Activated CD4-positive, CD25-positive, alpha-beta regulatory T cell (primary cell): ENCODE measurements at places on chromosomes 1 and 21.
A peak's percentile ranks its signal among the peaks of the same experiment; 100 is the strongest.

- no peak for DNase-seq
These were observed 8.7 kb downstream of the KPNA6 start for GRCh38 chr1:32116531-32116930.

GRCh38 chr1:72056516-72056915 lies 225.8 kb downstream of the NEGR1 start:
- DNase-seq, result no peak

DNA sequence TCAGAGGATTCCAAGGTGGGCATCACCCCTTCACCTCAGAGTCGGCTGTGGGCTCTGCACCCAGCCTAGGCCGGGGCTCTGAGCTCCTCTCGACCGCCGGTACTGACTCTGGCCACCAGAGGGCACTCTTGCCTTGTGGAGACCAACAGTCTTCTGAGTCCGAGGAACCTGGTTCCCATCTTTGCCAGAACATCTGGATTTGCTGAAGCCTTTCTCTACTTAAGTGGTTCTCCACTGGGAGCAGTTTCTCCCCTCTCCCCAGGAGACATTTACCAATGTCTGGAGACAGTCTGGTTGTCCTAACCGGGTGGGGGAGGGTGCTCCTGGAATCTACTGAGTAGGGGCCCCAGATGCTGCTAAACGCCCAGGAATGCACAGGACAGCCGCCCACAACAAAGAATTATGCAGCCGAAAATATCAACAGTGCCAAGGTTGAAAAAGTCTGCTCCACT lies 9.4 kb downstream of the ETV3L start:
- peak; percentile 86 for DNase-seq

DNA sequence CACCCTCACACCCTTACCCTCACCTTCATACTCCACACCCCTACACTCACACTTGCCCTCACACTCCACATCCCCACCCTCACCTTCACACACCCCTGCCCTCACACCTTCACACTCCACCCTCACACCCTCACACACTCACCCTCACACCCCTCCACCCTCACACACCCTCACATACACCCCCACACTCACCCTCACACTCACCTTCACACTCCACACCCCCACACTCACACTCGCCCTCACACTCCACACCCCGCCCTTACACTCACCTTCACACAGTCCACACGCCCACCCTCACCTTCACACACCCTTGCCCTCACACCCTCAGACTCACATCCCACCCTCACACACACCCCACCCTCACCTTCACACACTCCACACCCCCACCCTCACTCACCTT lies 43.6 kb upstream of the EDN2 start:
- DNase-seq, result no peak

GRCh38 chr1:40383095-40383487 lies 9.6 kb downstream of the SMAP2 start:
- DNase-seq, result no peak

DNA sequence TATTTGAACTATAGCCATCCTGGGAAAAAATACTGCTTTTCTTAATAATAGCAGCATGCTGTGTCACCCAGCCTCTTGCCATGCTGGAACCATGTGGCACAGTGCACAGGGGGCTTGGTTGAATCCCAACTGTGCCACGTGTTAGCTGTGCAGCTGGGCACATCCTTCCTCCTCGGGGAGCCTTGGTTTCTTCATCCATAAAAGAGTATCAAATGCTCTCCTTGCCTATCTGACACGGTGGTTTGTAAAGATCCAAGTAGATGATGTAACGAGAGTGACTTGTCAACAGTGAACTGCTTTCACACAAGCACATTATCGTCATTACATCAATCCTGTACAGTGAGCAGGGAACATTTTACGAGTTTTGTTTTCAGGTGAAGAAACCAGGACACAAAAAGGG lies 24.4 kb downstream of the VASH2 start:
- DNase-seq, result no peak

GRCh38 chr1:147726168-147726567 lies 34.2 kb downstream of the GJA5 start:
- DNase-seq, result no peak

DNA sequence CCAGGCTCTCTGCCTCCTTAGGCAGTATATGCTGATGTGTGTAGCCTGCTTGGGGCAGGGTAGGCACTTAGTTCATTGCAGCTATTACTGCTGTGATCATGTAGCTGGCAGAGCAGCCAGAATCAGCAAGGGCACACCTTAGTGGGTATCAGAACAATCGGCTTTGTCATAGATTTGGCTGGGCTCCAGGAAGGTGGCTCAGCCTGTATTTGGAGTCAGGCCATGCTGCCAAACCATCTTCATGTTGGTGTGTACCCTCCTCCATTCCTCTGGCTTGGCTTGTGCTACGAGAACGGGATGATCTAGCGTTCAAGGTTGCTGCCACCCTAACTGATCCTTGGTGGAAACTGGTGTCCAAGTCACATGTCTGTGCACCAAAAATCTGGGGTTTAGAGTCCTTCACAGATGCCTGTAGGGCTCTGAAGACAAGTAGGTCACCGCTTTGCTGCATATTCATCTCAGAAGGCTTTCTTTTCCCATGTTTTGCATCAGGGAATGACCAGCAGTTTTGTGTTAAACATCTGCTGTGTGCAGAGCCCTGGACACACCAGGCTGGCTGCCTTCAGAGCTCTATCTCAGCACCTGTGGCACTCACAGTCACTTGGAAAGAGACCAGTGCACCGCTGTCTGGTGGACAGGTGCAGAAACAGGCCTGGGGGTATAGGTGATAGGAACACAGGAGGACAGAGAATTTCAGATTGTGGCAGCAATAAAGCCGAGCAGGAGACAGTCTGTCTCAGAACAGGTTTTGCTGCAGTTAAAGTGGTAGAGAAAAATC lies 23.7 kb downstream of the VANGL1 start:
- DNase-seq, result no peak

DNA sequence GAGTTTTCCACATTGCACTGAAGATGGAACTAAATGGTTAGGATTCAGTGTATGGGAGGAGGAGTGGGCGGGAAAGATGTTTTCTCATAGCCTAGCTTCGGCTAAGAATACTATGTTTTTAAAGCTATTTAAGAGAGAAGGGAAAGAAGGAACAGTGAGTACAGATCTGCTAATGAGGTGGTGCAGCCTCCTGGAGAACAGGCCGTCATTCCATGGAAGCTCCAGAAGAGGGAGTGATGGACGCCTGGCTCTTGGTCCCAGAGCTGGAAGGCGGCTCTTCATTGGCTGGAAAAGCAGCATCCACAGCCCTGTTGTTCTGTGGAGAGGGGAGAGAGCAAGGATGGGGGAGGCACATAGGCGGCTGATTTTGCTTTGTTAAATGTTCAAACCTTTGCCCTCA lies 6.9 kb downstream of the CAMK1G start:
- no peak for DNase-seq

- no peak for DNase-seq
These were observed 232.5 kb downstream of the NCAM2 start for GRCh38 chr21:21230672-21231071.

- DNase-seq, result no peak
These were observed 104.6 kb upstream of the TTC34 start for GRCh38 chr1:2906085-2906484.

DNA sequence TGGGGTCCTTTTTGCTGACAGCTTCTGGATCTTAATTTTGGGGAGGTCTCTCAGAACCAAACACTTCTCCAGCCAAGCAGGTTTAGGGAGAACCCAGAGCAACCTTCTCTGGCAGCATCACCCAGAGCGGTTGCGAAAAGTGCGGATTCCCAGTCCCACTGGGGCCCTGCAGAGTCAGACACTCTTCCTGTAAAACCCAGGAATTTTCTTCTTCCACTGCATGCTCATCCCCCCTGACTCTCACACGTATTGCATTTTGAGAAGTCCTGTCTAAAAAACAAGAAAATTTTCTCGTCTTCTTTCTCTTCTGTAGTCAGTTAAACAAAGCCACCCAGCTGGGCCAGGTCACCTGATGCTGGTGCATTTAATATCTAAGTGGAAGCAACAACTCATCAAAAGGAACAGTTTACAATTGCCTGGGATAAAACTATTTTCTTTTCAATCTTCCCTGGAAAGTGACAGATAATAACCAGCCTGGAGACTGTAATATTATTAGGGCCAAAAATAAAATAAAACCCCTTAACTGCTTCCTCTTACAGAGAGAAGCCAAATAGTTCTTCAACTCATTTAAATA lies 156.0 kb downstream of the IGSF21 start:
- DNase-seq, result no peak

DNA sequence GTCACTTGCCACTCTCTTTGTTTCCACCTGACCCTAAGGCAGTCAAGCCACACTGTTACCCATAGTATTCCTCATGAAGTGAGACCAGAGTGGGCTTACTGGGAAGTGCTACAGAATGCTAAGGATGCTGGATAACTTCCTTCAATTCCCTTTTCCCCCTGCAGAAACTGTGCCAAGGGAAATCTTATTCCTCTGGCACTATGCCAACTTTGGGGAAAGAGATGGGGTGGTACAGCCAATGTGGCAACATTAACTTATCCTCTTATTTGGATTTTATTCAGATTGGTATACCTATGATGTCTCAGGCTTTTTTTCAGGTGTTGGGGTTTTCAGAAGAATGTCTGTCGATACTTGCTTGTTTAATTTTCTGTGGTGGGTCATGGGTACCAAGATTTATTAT lies 599.4 kb upstream of the PBX1 start:
- no peak for DNase-seq

DNA sequence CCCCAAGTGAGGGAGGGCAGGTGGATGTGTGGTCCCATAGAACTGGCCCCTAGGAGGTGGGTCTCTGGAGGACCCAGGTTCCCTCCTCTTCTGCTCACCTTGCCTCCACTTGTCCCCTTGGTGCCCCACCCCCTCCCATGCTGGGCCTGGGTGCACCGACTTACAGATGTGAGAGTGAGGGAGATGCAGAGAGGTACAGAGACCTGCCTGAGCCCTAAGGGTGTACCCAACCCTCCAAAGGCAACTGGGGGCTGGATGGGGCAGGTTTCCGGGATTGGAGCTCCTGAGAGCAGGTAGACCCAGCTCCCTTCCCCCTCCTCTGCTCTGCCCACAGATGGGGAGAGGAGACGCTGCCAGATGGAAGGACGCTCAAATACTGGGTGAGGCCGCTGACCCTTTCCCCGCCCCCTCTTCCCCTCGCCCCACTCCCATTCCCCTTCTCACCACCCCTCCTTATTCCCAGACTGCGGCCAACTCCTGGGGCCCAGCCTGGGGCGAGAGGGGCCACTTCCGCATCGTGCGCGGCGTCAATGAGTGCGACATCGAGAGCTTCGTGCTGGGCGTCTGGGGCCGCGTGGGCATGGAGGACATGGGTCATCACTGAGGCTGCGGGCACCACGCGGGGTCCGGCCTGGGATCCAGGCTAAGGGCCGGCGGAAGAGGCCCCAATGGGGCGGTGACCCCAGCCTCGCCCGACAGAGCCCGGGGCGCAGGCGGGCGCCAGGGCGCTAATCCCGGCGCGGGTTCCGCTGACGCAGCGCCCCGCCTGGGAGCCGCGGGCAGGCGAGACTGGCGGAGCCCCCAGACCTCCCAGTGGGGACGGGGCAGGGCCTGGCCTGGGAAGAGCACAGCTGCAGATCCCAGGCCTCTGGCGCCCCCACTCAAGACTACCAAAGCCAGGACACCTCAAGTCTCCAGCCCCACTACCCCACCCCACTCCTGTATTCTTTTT lies 10.3 kb downstream of the TINAGL1 start:
- DNase-seq, result no peak

GRCh38 chr1:101101360-101101759 lies 75.8 kb upstream of the DPH5 start:
- no peak for DNase-seq
